ENCODE measurements at places on chromosomes 11 and 22.

- DNase-seq = no peak
Observed at GRCh38 chr11:2133241-2134021, 5.8 kb downstream of the IGF2 start.

DNA sequence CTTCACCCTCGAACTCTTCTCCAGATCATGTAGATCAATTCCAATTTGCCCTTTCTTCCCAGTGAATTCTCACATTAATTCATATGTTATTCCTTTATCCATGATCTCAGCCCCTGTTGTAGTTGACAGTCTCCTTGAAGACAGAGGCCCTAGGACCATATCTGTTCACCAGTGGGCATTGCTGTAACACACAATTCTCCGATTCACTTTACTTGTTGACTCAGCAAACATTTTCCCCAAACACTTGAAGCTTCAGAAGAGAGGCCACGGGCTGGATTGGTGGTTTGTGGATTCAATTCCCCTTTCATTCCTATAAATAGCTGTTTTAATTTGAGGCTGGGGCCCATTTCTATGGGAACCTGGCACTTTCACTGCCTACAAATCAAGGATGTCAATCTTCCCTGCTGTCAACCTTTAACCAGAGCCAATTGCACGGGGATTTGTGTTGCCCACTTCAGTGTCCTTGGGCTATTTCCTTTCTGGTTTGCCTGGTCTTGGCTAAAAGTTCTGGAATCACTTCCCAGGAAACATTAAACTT is 393.0 kb upstream of the KIRREL3 start:
- DNase-seq = no peak

DNA sequence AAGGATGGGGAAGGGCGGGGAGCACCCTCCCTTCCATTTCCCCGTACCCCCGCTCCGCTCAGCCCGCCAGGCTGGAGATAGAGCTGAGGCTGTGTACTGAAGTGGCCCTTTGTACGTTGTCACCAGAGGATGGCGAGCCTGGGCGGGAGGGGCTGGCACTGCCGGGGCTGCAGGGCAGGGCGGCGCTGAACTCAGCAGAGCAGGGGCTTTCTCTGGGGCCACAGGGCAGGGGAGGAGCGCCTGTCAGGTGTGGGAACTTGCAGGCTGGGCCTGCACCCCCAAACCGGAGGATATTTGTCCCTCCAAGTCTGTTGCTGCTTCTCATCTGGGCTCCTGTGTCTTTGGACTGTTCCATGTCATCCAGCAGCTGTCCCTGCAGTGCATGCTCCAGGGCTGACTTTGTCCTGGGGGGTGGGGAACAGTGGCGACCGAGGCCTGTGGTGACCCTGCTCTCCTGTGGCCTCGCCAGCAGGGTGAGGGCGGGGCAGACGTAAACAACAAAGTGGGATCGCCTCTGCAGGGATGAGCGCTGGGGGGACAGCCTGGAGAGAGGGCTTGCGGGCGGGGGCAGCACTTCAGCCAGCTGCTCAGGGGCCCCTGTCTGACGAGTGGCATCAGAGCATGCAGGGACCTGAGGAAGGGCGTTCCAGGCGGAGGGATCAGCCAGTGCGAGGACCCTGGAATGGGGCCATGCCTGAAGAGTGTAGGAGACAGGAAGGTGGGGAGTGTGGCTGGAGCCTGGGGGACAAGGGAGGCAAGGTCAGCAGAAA is 13.1 kb downstream of the MGAT3 start:
- DNase-seq = no peak

GRCh38 chr11:19164230-19164855 is 37.4 kb downstream of the CSRP3 start:
- DNase-seq = no peak

DNA sequence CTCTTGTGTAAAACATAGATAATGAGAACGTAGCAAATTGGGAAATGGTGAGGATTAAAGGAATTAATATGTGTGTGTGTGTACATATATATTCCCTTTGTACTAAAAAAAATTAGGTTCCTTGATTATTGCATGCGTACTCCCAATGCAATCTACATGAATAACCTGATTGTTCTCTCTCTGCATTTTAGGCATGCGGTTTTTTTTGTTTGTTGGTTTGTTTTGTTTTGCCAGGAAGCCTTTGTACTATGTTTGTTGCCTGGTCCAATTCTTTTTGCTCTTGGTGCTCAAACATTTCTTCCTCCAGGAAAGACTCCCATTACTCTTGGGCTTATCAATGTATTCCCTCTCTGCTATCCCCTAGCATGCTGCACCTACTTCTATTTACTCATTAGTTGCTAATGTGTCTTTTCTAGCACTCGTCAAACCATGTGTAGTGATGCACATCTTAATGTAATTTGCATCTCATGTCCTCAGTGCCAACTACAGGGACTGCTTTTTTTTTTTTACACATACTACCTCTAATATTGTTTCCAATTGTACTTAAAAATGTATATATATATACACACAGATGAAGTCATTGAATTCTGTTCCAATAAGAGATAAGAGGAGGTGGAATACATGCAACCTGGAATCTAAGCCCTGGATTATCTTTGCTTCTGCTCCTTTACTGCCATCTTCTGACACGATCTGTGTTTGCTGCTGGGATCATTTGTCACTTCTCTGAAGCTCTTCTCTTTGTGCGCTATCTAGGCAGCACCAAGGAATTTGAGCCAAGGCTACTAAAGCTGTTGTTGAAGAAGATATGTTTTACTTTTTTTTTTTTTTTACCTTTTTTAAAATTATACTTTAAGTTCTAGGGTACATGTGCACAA is 197.2 kb upstream of the ANO3 start:
- peak; percentile 19 for DNase-seq

DNA sequence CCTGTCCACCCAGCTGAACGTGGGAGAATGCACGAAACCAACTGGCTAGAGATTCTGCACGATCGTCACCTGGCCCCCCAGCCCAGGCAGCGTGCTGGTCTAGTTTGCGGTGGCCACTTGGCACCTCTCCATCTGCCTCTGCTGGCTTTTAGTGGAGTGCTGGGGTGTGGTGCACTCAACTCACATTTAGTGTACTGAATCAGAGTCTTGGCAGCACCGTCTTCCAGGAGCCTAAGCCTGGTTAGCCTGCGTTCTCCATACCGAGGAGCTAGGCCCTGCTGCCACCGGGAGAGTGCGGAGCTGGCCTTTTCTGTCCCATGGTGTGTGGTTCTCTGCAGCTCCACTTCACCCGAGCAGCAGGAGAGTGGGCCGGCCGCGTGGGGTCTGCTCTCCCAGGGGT is 2.8 kb downstream of the MRPL23 start:
- no peak for DNase-seq

Measured in RKO (cell line).